ENCODE measurements at places on chromosomes 6 and 20. TPM values are rescaled to one million over a fixed set of nuclear protein-coding genes. Genes with fewer than 3 reads are reported as not detected.

The MICB gene
- 0.66 TPM for total RNA-seq

The SLC2A4RG gene
- total RNA-seq: 229 TPM

The C6orf52 gene
- not detected for total RNA-seq

The LZTS3 gene
- 6.6 TPM for total RNA-seq

The ADGRG6 gene
- 6.6 TPM for total RNA-seq

The GATA5 gene
- 0.13 TPM for total RNA-seq

The GPSM3 gene
- total RNA-seq: 2.2 TPM

The OOEP gene
- not detected for total RNA-seq

The TMEM244 gene
- not detected for total RNA-seq

The MOCS3 gene
- 16.3 TPM for total RNA-seq

The NKAPL gene
- not detected for total RNA-seq

The TAAR6 gene
- total RNA-seq: not detected

The DDAH2 gene
- total RNA-seq: 107 TPM

The BHLHE23 gene
- not detected for total RNA-seq

The MYCT1 gene
- total RNA-seq: not detected

The FANCE gene
- 7.4 TPM for total RNA-seq

The CD83 gene
- 0.73 TPM for total RNA-seq

The TP53RK gene
- total RNA-seq: 44.7 TPM

The FRMD1 gene
- not detected for total RNA-seq

The TINAG gene
- 1.8 TPM for total RNA-seq

The DDO gene
- not detected for total RNA-seq

The CDSN gene
- total RNA-seq: 0.08 TPM

The VSX1 gene
- not detected for total RNA-seq

The GINM1 gene
- 11.9 TPM for total RNA-seq

The OR14J1 gene
- not detected for total RNA-seq

The PNLDC1 gene
- total RNA-seq: not detected

The METTL24 gene
- not detected for total RNA-seq

The DNAH8 gene
- total RNA-seq: not detected
